Breast epithelium (tissue), 4 donors: ENCODE measurements at places on chromosomes 5 and 9. TPM values are rescaled to one million over a fixed set of nuclear protein-coding genes. Genes with fewer than 3 reads are reported as not detected.

GRCh38 chr9:26971721-26972120 lies 15.5 kb downstream of the IFT74 start:
- no peaks in the 10 kb centered on the region for H3K27me3 ChIP-seq
- no peaks in the 10 kb centered on the region for H3K36me3 ChIP-seq
- no peak overlapping the region for H3K27ac ChIP-seq
- DNase-seq = no peak

GRCh38 chr9:98465799-98466198 lies 210.3 kb upstream of the TBC1D2 start:
- H3K27ac ChIP-seq = no peak overlapping the region
- no peaks in the 10 kb centered on the region for H3K4me1 ChIP-seq
- no peaks in the 10 kb centered on the region for H3K27me3 ChIP-seq
- no peak for DNase-seq
- H3K4me3 ChIP-seq = no peak overlapping the region
- no peaks in the 10 kb centered on the region for H3K36me3 ChIP-seq

DNA sequence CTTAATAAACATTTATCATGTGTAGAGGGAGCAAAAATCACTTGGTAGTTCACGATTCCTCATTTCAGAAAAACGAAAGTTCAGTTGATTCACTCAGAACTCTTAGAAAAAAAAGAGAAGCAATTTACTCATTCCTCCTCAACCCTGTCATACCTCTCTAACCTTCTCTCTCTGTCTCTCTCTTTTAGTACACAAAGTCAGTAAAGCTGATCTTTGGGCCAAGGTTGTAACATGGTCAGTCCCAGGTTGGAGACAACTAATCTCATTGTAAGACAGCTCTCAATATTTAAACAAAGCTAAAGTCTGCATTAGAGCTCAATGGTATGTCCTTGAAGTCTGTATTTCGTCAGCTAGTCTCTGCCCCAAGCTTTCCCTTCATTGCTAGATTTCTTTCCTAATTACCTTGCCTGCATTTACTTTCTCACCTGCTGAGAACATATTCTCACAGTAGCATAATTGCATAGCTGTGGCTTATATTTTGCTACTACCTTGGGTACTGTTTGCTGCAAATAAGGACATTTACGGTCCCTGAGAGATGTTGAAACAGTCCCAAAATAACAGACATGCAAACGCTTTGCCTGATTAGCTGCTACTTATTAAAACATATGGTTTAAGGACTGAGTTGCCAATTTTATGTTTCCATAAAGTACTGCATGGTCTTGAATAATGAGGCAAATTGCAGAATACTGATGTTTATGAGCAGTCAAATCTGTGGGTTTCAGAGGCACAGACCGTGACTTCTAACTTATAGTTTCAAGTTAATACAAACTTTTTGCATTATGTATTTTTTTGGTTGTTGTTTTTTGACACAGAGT lies 138.3 kb downstream of the GPBP1 start:
- H3K36me3 ChIP-seq = no peaks in the 10 kb centered on the region
- no peaks in the 10 kb centered on the region for H3K27me3 ChIP-seq
- H3K4me1 ChIP-seq = no peaks in the 10 kb centered on the region
- no peak for DNase-seq
- no peak overlapping the region for H3K4me3 ChIP-seq

DNA sequence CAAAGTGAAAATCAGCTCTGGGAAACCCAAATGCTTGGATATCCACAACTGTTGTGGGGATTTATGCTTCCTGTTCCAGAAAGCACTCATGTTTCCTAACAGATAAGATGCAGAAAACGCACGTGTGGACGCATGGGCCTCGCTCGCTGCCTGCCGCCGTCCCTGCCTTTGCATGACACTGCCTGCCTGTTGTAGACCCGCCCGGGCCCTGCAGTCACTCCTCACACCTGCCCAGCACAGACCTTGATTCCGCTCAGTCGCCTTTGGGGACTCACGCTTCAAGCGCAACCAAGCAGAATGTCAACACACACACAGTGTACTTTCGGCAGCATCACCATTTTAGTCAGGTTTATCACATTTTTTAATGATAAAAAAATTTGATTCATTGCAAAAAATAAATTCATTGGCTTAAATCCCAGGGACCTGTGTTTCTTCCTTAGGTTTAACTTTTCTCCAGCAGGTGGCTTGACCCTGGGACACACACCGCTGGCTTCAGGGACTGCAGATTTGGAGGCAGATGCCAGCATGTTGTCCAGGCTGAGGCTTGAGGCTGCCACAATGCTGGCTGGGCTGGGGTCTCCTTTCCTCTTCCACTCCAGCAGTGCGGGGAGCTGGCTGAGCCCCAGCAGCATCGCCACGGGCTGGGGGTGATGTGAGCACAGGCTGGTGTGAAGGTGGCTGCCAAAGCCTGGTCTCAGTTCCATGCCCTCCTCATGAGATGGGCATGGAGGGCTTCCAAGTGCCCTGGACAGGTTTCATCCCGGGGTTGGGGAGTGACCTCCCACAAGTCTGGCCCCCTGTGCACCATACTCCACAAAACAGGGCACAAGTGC lies 416.9 kb upstream of the IRX4 start:
- H3K4me3 ChIP-seq = no peak overlapping the region
- no peak for DNase-seq
- no peaks in the 10 kb centered on the region for H3K36me3 ChIP-seq
- H3K27me3 ChIP-seq = no peaks in the 10 kb centered on the region

- no peak overlapping the region for H3K27ac ChIP-seq
- no peaks in the 10 kb centered on the region for H3K27me3 ChIP-seq
- H3K4me1 ChIP-seq = no peaks in the 10 kb centered on the region
- no peak for DNase-seq
- H3K36me3 ChIP-seq = no peaks in the 10 kb centered on the region
Measured at GRCh38 chr5:172606156-172606785, 34.8 kb upstream of the NEURL1B start.

- H3K27ac ChIP-seq = peak within 1 kb of the TSS; percentile 82
- no peaks in the 10 kb centered on the region for H3K36me3 ChIP-seq
- H3K4me3 ChIP-seq = peak within 1 kb of the TSS; percentile 78
- DNase-seq = peak; percentile 80
Measured at GRCh38 chr9:116687074-116687753, at the start of gene TRIM32. TRIM32 (plus strand) TSS chr9:116687305; CDS start chr9:116697743, 10,438 bp downstream.

The LECT2 gene
- total RNA-seq = not detected

GRCh38 chr5:27325513-27325912 lies 287.1 kb upstream of the CDH9 start:
- no peaks in the 10 kb centered on the region for H3K27me3 ChIP-seq
- H3K36me3 ChIP-seq = no peaks in the 10 kb centered on the region
- H3K4me1 ChIP-seq = no peaks in the 10 kb centered on the region
- no peak overlapping the region for H3K27ac ChIP-seq
- H3K4me3 ChIP-seq = no peak overlapping the region

GRCh38 chr9:70753311-70753710 lies 338.9 kb upstream of the KLF9 start:
- H3K4me1 ChIP-seq = no peaks in the 10 kb centered on the region
- no peak overlapping the region for H3K4me3 ChIP-seq
- no peaks in the 10 kb centered on the region for H3K36me3 ChIP-seq
- H3K27ac ChIP-seq = no peak overlapping the region
- DNase-seq = no peak

The PCDH1 gene
- total RNA-seq = 65.9 TPM

- H3K27me3 ChIP-seq = no peaks in the 10 kb centered on the region
- no peak for DNase-seq
- H3K4me3 ChIP-seq = no peak overlapping the region
- H3K36me3 ChIP-seq = no peaks in the 10 kb centered on the region
Measured at GRCh38 chr9:82504620-82505019, 516.0 kb downstream of the SPATA31D1 start.

The SPACA9 gene
- total RNA-seq = 2.9 TPM

The TOPORS gene
- 35.6 TPM for total RNA-seq

The OBP2B gene
- total RNA-seq = not detected

The PCDHA7 gene
- total RNA-seq = 1.3 TPM

- no peak for DNase-seq
- H3K36me3 ChIP-seq = no peaks in the 10 kb centered on the region
- no peak overlapping the region for H3K4me3 ChIP-seq
- H3K27ac ChIP-seq = no peak overlapping the region
- H3K4me1 ChIP-seq = no peaks in the 10 kb centered on the region
Measured at GRCh38 chr9:34437006-34437925, 21.1 kb downstream of the FAM219A start.

- DNase-seq = no peak
- H3K27ac ChIP-seq = no peak overlapping the region
- no peaks in the 10 kb centered on the region for H3K27me3 ChIP-seq
- H3K4me1 ChIP-seq = no peaks in the 10 kb centered on the region
- H3K36me3 ChIP-seq = no peaks in the 10 kb centered on the region
Measured at GRCh38 chr5:89597878-89598277, 714.9 kb upstream of the MEF2C start.

The GDNF gene
- total RNA-seq = 0.15 TPM

DNA sequence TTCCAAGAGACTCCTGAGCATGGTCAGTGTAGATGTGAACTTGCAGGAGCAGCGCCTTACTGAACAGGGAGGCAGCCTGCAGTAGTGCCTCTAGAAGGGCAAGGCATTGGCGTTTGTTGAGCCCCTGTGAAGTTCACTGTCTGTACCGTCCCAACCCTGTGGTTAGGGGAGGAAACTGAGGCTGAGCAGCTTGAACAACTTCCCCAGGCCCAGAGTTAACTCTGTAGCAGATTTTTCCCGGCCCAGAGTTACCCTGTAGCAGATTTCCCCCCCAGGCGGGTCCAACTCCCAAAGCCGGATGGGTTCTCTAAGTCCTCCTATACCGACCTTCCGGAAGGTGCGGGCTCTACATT lies 9.6 kb downstream of the LMX1B start:
- H3K4me3 ChIP-seq = peak overlapping the region; percentile 44
- H3K4me1 ChIP-seq = peaks cover 12% of the 10 kb centered on the region
- peak overlapping the region; percentile 93 for H3K27ac ChIP-seq
- no peak for DNase-seq
- H3K27me3 ChIP-seq = no peaks in the 10 kb centered on the region
- H3K36me3 ChIP-seq = no peaks in the 10 kb centered on the region

The FGF18 gene
- 0.33 TPM for total RNA-seq

DNA sequence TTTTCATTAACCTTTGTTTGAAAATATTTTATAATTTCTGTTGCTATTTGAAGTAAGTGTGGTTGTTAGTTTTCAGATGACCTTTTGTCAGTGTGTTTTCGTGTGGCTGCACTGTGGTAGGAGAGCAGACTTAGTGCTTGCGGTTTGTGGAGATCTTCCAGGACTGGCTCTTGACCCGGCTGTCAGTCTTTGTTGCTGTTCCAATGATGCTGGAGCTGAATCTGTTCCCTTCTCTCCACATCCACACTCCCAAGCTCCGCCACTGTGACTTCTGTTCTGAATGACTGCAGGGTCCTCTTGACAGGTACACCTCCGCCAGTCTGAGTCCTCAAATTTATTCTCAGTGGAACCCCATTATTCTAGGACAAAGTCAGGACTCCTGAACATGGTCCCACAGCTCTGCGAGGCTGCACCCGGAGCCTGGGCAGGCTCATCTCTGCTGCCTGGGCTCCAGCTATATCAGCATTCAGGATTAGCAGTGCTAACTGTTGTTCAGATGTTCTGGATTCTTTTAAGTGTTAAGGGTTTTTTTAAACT lies 126.0 kb downstream of the WNK2 start:
- H3K27me3 ChIP-seq = no peaks in the 10 kb centered on the region
- H3K4me3 ChIP-seq = no peak overlapping the region
- H3K36me3 ChIP-seq = no peaks in the 10 kb centered on the region
- H3K27ac ChIP-seq = no peak overlapping the region
- H3K4me1 ChIP-seq = no peaks in the 10 kb centered on the region
- no peak for DNase-seq

DNA sequence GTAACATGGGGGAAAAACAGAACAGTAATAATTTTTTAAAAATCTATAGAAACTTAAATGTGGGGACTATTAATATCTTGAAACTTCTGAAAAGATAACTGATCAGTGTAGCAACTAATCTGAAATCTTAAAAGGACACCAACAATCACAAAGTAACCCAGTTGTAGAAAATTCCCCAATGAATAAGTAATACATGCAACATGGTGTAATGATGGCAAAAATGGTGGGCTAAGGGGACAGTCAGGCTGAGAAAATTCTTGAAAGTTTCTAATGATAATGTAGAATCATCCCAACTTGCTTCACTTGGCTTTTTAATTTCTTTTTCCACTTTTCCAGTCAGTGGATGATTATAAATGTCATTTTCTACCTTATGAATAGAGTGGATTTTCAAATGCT lies 5.4 kb downstream of the NFIL3 start:
- H3K27ac ChIP-seq = peak overlapping the region; percentile 18
- H3K36me3 ChIP-seq = no peaks in the 10 kb centered on the region
- H3K4me1 ChIP-seq = peaks cover 12% of the 10 kb centered on the region
- no peak overlapping the region for H3K4me3 ChIP-seq

The TRMO gene
- 46.8 TPM for total RNA-seq

DNA sequence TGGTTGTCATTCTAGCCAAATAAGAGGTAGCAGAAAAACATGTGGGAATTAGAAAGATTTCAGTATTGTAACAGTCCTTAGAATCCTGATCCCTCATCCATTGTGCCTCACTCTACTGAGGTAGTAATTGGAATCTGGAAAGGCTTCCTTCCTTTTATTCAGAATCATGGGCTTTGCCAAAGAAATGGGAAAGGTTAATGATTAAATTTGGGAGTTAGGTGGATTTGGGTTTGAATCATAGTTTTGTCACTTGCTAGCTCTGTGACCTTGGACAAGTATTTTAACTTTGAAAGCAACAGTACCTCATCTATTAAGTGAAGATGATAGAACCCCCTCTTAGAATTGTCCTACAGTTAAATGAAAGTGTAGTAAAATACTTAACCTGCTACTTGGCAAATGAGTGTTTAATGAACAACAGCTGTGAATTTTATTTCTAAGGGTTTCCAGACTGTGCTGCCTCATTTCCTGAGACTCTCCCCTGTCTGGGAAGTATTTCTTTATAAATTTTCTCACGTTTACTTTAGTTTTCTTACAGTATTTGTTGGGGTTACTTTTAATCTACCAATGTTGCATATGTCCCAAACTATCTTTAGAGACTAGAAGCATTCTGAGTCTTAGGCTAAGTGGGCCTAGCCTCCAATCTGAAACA lies 11.7 kb downstream of the SPDL1 start:
- no peak overlapping the region for H3K4me3 ChIP-seq
- DNase-seq = no peak
- peaks cover 4% of the 10 kb centered on the region for H3K36me3 ChIP-seq

DNA sequence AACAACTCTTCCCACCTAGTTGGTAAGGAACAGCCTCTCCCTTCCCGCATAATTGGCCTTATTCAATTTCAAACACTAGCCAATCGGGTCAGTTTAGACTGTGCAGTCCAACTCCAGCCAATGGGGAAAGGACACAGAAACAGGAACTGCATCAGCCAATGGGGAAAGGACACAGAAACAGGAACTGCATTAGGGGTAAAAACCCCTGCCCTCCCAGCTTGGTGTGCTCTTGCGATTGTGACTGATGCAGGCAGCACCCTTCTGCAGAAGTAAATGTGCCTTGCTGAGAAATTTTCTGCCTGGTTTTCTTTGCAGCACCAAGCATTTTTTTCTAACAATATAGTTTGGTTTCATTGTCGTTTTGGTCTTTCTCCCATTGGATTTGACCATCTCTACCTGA lies 8.5 kb upstream of the GLT6D1 start:
- H3K27me3 ChIP-seq = no peaks in the 10 kb centered on the region
- H3K36me3 ChIP-seq = no peaks in the 10 kb centered on the region
- H3K4me3 ChIP-seq = no peak overlapping the region
- H3K27ac ChIP-seq = no peak overlapping the region

The IRX1 gene
- total RNA-seq = 27.8 TPM
